Caco-2 (cell line): ENCODE measurements at places on chromosomes 16 and 17.

GRCh38 chr17:50465171-50465570 is 3.5 kb downstream of the CHAD start:
- DNase-seq = no peak

- no peak for DNase-seq
Observed at GRCh38 chr16:12403746-12404658, 399.7 kb downstream of the CPPED1 start.

DNA sequence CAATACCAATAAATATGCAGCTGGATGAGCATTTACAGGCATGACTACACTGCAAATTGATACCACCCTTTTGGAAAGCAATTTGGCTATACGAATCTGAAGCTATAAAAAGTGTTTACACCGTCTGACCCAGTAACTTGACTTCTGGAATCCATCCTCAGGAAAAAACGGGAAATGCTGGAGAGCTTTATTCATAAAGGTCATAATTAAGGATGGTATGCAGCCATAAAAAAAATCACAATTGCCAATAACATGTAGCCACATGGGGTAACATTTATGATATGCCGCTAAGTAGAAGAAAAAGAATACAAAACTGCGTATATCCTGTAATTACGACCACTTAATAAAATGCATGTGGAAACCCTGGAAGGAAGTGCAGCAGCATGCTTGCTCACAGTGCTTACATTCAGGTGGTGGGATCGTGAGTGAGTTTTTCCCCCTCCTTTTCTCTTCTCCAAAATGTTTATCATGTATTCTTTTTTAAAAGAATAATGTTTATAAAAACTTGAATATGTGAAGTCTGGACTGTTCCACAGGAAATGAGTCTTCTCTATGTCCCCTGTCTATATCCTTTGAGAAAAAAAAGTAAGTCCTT is 34.2 kb downstream of the COPRS start:
- no peak for DNase-seq

- peak; percentile 23 for DNase-seq
Observed at GRCh38 chr16:70788668-70789594, 12.0 kb downstream of the VAC14 start.

DNA sequence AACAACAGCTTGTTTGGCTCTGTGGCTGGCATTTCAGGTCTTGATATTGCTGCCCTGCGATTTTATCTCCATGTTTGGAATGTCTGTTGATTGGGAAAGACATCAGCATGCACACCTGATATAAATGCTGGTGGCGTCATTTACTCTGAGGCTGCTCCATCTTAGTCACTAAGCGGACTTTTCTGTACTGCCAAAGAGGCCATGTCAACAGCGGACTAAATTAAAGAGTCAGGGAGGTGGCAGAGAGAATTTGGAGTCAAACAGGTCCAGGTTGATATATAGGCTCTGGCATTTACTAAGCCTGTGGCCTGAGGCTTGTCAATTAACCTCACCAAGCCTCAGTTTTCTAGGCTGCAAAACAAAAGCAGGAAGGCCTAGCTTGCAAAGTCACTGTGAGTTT is 6.2 kb downstream of the RBFOX1 start:
- no peak for DNase-seq

DNA sequence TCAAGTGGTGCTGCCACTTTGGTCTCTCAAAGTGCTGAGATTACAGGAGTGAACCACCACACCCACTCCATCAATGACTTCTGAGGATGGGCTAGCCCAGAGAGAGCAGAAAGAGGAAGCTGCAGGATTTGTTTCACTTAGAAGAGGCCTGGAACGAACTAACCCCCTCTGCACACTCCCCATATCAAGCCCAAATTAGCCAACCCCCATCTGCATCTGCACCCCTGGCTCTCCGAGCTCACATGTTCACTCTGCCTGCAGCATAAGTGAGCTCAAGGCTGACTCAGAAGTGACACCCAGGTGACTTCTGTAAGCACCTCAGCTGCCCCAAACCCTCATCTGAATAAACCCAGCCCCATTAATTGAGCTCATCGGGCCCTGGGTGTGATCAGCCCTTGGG is 4.8 kb downstream of the SCNN1G start:
- DNase-seq = no peak

DNA sequence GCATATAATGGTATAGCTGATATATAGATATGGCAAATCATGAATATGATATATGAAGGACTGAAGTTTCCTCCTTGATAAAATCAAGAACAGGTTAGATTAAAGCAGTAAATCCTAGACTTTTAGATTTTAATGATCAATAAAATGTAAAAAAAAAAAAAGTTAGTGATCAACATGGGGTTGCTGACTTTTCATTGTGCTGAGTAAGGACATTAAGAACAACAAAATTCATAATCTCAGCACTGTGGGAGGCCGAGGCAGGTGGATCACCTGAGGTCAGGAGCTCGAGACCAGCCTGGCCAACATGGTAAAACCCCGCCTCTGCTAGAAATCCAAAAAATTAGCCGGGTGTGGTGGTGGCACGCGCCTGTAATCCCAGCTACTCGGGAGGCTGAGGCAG is 10.4 kb upstream of the CHD3 start:
- no peak for DNase-seq

DNA sequence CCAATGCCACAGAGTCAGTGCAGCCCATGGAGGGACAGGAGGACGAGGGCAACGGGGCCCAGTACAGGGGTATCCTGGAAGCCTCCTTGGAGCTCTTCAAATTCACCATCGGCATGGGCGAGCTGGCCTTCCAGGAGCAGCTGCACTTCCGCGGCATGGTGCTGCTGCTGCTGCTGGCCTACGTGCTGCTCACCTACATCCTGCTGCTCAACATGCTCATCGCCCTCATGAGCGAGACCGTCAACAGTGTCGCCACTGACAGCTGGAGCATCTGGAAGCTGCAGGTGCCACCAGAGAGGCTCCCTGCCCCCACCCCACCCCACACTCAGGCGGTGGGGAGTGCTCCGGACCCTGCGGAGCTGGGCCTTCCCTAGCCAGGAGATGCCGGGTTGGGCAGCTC is 16.6 kb downstream of the TRPV2 start:
- no peak for DNase-seq

- no peak for DNase-seq
Observed at GRCh38 chr16:78916928-78917545, 683.5 kb downstream of the MAF start.

- no peak for DNase-seq
Observed at GRCh38 chr17:1638624-1639300, 6.8 kb downstream of the SCARF1 start.

GRCh38 chr17:71801301-71801700 is 319.5 kb upstream of the SOX9 start:
- no peak for DNase-seq

DNA sequence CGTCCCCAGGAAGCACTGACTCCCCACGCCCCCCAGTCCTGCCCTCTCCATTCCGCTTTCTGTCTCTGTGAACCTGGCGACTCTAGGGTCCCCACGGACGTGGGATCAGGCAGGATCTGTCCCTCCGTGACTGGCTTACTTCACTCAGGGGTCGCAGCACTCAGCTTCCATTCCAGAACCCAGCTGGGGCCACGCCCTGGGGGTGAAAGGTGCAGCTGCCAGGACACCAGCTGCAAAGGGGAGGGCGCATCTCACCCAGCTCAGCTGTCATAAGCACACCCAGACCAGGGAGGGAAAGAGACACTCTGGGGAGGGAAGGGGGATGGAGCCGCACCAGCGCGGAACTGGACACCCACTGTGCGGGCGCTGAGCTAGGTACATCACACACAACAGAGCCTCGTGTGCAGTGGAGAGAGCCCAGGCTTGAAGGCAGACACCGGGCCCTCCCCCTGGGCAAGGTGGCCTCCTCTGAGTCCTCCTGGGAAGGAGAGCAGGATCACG is 18.5 kb upstream of the HEXD start:
- no peak for DNase-seq

- no peak for DNase-seq
Observed at GRCh38 chr17:82110298-82110697, 12.3 kb upstream of the FASN start.

- no peak for DNase-seq
Observed at GRCh38 chr16:2526135-2526534, 5.1 kb downstream of the CEMP1 start.

- DNase-seq = peak; percentile 40
Observed at GRCh38 chr16:19375561-19376158, 42.0 kb upstream of the TMC5 start.

- no peak for DNase-seq
Observed at GRCh38 chr16:50859628-50860360, 117.9 kb downstream of the CYLD start.

DNA sequence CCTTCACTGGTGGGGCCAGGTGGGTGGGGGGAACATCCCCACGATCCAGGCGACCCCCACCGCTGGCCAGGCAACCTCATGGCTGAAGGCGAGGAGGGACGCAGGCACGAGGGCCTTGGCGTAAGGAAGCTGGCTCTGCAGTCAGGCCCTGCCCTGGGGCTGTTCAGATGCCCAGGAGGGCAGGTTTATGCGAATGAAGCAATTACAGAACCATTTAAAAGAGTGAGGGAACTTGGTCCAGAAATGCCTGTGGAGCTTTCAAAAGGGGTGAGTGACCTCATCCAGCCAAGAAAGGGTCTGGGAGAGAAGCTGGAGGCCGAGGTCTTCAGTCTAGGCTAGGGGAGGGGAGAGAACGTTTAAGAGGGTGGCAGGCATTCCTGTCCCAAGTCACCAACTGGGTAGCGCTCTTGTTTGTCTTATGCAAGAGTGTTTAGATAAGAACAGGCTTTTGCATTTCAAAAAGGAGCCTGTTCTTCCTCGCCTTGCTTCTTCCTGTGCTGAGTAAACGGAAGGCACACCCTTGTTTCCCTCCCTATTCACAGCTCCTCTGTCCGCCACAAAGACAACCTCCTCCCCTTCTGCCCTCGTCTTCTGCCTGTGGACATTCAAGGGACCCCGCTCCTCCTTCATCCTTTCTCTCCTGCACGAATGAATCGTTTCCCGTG is 183.5 kb upstream of the SDK2 start:
- peak; percentile 52 for DNase-seq

GRCh38 chr16:84139628-84140258 is 5.2 kb downstream of the HSDL1 start:
- no peak for DNase-seq

DNA sequence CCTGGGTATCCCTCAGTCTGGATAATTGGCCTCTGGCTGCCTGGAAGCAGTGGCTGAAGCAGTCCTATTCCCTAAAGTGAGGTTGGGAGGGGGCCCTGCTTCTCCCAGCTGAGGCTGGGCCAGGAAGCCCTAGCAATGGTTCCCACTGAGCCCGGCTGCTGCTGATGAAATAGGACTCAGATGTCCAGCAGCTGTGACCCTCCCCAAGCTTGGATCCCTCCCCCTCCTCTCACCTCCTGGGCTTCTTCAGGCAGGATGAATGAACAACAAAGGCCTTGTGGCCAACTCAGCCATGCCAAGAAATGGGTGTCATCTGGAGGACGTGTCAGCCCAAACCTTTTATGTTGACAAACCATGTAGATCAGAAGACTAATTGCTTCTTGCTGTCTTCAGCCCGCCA is 42.0 kb downstream of the AXIN2 start:
- no peak for DNase-seq

DNA sequence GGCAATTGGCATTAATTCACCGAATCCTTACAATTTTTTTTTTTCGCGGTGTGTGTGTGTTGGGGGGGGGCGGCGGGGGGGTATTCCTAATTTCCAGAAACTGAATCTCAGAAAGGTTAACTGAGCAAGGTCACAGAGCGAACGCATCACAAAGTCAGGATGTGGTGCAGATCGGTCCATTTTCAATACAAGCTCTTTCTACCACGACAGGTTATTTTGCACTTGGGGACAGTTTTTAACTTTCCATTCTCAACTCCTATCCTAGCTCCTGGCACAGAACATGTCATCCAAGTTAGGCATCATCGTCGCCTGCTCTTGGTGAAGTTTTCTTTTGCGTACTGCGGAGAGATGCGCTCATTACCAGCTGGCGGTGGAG is 15.4 kb upstream of the ERN1 start:
- DNase-seq = no peak
